Ureter (tissue), 1 donor: ENCODE measurements at places on chromosomes 2 and 18. TPM values are rescaled to one million over a fixed set of nuclear protein-coding genes. Genes with fewer than 3 reads are reported as not detected.

SLC9A4 gene
- 23.5 TPM for total RNA-seq

LOXHD1 gene
- total RNA-seq, result 0.29 TPM

FRZB gene
- 11.8 TPM for total RNA-seq

PJVK gene
- 5.8 TPM for total RNA-seq

AQP4 gene
- 0.23 TPM for total RNA-seq

RTP5 gene
- total RNA-seq, result 0.21 TPM

TRIM43 gene
- not detected for total RNA-seq

DSC2 gene
- total RNA-seq, result 5.1 TPM

TUBA4B gene
- total RNA-seq, result not detected

DNA sequence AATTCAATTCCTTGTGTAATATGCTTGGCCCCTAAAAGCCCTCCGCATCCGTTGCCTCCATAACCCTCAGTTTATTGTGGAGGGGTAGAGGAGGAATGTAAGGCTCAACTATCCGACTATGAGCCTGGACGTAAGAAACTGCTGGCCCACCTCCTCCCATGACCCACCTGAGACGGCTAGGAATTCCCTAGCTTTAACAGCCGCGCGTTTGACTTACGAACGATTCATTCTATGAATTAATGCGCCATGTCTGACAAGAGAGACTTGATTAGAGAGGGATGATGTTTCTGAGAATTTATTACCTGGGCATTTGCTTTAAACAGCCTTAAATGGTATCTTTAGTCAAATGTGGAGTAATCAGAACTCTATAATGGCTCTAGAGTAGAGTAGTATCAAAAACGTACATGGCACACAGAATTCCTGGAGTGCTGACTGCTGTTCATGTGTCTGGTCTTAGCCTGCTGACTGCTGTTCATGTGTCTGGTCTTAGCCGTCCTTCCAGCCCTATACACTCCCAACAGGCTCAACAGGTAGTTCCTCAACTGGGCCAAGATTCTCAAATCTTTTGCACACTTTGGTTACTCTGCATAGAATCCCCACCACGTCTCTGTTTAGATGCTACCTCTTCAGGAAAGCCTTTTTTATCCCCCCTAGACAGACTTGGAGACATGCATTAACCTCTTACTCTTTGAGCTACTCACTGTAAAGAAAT is 899 bp upstream of the GFPT1 start:
- DNase-seq, result no peak

DNA sequence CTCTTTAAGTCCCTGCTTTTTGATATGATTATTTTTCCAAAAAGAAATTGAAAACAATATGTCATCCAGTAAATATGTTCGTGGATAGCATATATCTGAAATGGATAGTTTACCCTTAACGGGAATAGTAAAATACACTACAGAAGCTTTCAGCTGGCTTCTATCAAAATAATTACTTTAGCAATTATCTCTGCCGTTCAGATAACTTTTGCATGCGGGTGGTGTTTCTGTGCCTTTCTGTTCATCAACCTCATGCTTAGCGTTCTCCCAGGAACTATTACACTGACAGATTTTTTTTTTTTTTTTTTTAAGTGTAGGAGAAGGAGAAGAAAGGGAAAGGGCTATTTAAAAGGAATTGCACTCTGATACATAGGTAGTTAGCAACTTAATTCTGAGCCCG is 53.6 kb downstream of the TSHZ1 start:
- DNase-seq, result no peak

GRCh38 chr2:140136366-140136765 is 1356.2 kb upstream of the NXPH2 start:
- DNase-seq, result no peak

GRCh38 chr2:25236736-25237135 is 68.4 kb upstream of the POMC start:
- no peak for DNase-seq

DNA sequence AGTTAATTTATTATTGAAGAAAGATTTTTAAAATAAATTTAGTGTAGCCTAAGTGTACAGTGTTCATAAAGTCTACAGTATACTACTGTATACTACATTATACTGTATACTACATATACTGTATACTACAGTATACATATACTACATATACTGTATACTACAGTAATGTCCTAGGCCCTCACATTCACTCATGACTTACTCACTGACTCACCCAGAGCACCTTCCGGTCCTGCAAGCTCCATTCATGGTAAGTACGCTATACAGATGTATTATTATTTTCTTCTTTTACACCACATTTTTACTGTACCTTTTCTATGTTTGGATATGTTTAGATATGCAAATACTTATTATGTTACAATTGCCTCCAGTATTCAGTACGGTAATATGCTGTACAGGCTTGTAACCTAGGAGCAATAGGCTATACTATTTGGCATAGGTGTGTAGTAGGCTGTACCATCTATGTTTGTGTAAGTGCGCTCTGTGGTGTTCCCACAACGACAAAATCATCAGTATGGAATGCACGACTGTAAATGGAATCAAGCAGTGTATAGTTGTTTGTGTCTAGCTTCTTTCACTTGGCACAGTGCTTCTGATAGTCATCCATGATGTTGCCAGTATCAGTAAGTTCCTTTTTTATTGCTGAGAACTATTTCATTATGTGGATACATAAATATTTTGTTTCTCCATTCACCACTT is 245.7 kb downstream of the MTX2 start:
- no peak for DNase-seq

GRCh38 chr2:71552861-71553301 is 99.5 kb downstream of the DYSF start:
- DNase-seq, result no peak

- DNase-seq, result no peak
Observed at GRCh38 chr18:245282-245847, 22.5 kb downstream of the THOC1 start.

- no peak for DNase-seq
Observed at GRCh38 chr2:168543037-168543436, 87.0 kb downstream of the CERS6 start.

GRCh38 chr2:159895258-159896065 is 97.5 kb upstream of the CD302 start:
- DNase-seq, result no peak

DNA sequence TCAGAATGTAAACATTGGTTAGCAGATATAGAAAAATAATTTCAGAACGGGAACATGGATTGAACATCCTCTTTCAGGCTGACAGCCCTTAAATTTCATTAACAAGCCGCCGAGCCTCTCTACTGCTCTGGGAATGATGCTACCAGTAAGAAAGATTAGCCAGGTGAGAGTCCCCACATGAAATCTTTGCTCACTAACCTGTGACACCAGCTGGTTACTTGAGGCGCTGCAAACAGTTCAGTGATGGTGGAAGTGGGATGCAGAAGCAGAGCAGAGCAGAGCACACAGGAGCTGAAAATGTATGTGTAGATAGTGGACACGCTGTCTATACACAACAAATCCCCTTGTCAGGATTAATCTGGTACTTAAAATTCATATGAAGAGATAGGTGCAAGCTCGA is 721.1 kb downstream of the DPP10 start:
- DNase-seq, result no peak

DNA sequence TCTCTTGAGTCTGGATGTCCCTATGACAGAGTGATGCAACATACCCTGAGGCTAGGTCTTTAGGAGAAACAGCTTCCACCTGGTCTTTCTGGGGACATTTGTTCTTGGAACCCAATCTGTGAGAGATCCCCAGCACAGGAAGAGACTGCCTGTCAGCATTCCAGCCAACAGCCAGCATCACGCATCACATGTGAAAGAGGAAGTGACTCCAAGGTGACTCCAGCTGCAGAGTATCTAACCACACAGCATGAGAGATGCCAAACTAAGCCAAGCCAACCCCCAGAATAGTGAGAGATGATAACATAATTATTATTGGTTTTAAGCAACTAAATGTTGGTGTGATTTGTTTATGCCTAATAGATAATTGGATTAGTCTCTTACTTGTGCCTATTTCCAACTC is 35.7 kb downstream of the C18orf63 start:
- DNase-seq, result no peak

DNA sequence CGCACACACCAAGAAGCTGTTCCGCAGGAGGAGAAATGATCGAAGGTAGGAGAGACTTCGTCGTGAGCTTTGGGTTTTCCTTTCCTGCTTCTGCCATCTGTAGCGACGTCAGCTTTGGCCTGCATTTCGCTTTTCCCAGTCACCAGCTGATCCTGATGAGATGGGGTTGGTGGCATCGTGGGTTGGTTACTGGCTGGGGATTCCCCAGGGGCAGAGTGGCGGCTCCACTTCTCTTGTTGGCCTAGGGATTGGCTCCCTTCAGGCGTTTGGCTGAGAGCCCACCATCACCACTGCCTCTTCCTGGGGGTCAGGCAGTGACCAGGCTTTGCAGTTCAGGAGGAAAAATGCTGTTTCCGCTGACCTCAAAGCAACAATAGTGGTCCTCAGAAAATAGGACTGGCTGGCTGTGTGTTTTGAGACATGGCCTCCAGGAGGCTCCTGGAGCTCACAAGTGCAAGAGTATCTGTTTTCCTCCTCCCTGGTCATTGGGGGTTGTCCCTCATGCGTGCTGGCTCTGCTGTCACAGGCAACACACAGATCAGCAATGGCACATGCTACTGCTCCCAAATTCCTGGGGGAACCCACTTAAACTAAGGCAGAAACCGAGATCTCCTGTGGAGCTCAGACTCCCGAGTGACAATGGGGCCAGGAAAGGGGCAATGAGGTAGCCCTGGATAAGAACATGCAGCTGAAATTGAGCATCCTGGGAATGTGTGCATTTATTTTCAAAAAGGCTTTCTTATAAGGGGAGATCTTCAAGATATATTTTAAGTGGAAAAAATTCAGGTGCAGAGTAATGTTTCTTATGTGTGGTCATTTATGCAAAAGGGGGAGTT is 173.0 kb downstream of the CTIF start:
- no peak for DNase-seq

DNA sequence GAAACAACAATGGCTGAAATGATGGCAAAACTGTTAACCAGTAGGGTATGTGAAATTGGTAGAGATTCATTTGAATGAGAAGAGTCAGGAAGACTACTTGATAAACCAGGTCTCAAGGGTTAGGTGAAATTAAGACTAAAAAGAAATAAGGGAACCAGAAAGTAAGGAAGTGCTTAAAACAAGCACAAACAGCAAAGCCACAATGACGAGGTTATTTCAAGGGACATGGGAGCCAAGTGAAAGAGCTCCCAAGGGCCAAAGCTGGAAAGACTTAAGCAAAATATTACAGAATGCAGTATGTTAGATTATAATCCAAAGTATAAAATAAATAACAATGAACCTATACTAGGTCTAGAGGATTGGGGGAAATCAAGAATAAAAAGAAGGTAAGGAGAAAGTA is 19.3 kb upstream of the CD302 start:
- DNase-seq, result no peak

GRCh38 chr2:165057308-165057707 is 102.0 kb upstream of the SLC38A11 start:
- DNase-seq, result no peak

DNA sequence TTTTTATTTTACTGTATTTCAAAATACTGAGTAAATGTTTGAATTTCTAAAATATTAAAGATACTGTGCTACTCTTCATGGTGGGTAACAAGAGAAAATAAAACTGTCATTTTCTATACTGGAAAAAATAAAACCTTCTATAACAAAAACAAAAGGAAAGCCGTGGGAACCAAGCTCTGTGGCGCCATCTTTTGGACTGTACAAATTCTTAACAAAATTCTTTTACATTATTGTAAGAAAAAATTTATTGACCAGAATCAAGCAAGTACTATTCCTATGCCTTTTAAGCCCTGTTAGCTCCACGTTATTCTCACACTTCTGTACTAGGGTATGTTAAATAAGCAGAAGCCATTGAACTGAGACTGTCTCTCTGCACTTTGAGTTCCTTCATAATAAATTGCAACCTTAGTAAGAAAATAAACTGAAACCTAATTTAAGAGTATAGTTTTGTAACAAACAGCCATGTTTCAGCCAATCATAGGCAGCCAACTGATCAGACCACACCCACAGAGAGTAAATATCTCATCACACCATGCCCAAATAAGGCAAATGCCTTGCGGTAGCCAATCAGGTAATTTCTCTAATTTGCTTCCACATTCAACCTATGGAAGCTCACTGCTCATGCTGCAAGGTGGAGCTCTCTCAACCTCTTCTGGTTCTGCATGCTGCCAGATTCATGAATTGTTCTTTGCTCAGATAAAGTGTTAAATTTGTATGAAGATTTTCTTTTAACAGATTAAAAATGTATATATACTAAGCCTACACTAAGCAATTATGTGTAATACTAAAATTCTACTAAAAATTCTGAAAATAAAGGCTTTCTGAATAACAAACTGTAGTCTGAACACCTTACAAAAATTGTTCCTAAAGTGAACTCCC is 42.2 kb downstream of the HIBCH start:
- no peak for DNase-seq

DNA sequence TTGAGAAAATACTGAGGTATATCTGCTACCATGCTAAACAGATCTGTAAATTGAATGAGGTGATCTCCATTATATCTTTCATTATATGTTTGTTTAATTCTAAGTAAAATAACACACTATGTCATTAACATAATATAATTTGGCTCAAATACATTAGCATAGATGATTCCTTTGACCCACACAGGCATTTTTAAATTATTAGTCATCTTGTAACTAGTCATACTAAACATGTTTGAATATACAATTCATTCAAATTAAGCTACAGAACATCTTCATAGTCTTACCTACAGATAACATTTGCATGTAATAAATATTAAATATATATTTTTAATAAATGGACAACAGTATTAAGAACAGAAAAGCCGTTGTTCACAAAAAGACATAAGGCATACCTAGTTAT is 52.7 kb upstream of the KYNU start:
- no peak for DNase-seq

GRCh38 chr2:29405266-29405665 is 290.1 kb downstream of the CLIP4 start:
- no peak for DNase-seq

DNA sequence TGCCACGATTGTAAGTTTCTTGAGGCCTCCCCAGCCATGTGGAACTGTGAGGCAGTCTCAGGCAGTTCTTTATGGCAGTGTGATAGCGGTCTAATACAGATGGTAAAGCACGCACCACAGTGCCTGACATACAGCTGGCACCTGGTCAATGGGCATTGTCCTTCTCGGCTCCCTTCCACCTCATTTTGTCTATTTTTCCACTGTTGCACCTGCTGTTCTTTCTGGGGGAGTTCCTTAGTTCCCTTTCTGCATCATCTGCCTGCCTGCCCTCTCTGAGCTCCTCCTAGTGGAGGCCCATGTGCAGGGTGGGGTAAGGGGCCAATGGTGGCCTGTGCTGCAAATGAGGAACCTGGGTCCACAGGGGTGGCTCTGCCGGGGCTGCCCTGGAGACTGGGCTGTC is 157.6 kb downstream of the LPIN1 start:
- no peak for DNase-seq

- DNase-seq, result no peak
Observed at GRCh38 chr2:1209246-1209645, 204.0 kb upstream of the TPO start.

- no peak for DNase-seq
Observed at GRCh38 chr2:224325941-224326340, 76.0 kb downstream of the FAM124B start.

DNA sequence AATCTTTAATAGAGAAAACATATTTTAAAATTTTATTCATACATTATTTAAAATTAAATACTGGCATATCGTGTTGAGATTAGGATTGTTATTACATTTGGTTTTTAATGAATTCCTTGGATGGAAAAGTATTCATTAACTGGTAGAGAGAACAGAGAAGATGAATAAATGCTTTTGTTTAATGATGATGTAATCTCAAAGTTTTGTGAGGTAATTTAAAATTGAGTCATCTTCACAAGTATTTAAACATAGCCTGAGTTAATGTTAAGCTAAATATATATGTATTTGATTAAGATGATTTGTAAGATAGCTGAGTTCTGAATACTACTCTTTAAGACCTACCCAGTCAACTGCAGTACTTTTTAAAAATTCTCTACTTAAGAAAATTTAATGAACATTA is 713.4 kb upstream of the VRK2 start:
- DNase-seq, result no peak
